ENCODE measurements at places on chromosomes 11 and 22.

DNA sequence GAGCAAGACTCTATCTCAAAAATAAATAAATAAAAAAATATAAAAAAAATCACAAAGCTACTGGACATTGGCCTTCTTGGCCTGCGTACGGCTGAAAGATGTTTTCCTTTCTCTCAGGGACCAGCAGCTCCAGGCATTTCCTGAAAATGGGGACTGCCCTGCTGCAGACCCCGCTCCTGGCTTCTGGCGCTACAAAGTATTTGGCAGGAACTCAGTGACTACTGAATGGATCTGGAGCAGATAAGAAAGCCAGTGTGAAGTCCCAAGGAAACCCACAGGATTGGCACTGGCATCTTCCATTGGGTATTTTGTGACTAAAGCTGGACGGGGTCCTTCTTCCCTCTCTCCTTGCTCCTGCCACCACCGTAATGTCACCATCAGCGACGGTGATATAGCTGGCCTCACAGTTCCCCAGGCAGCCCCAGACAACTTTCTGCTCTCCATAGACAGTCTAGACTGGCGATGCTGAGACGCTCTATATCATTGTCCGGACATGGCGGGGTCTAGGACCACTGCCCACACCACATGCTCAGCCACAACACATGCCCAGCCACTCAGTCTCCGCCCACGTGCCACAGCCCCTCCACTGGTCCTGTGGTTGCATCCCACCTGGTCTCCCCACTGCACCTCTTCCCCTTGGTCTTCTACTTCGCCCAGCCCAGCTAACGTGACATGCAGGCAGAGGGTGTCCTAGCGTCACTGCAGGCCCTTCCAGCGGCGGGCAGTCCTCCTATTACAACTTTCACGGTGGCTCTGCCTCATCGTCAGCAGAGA lies 22.7 kb upstream of the YPEL1 start:
- no peak for DNase-seq

DNA sequence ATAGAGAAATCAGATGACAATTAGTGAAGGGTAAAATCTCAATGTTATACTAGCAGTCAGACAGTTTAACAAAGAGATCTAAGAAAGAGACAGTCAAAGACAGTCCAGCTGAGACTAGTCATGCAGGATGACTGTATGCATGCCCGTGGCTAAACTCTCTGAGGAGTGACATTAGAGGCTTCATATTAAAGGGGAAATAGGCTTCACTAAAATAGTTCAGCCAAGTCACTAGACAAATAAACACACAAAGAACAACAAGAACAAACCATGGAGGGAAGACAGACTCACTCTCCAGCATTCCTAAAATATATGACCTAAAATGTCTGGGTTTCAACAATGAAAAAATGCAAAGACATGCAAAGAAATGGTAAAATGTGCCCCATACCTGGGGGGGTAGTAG lies 18.6 kb upstream of the APLNR start:
- DNase-seq, result no peak

DNA sequence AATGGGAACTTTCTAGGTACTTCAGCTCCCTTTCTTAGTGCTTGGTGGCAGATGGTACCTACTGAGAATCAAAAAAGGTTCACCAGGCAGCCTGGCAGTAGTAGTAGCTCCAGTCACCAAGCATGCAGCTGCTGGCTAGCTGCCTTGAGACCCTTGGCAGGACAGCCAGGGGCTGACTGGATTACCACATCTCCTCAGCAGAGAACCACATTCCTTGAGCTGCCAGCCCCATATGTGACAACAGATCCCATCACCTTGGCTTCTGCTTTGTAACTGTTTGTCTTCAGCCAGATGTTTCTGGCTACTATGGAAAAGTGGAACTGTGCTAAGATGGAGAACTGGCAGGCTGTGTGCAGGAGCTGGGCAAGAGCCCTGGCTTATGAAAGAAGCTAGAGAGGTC lies 39.6 kb upstream of the CHRM4 start:
- no peak for DNase-seq

DNA sequence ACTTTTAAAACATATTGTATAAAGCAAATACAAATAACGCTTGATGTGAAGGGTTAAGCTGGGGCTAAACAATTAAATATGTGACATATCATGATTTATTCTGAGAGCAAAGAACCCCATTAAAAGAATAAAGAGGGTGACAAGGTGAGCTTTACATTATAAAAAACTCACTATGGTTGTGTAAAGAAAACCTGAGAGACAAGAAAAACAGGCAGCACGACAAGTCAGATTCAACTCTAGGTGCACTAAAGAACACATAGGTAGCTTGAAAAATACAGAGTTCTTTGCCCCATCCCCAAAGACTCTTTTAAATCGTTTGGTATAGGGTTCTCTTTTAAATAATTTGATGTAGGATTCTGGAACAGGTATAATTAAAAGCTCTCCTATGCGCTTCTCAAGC lies 63.5 kb downstream of the LUZP2 start:
- DNase-seq, result no peak

- no peak for DNase-seq
Observed at GRCh38 chr11:134250246-134250645, 2.9 kb downstream of the THYN1 start.

DNA sequence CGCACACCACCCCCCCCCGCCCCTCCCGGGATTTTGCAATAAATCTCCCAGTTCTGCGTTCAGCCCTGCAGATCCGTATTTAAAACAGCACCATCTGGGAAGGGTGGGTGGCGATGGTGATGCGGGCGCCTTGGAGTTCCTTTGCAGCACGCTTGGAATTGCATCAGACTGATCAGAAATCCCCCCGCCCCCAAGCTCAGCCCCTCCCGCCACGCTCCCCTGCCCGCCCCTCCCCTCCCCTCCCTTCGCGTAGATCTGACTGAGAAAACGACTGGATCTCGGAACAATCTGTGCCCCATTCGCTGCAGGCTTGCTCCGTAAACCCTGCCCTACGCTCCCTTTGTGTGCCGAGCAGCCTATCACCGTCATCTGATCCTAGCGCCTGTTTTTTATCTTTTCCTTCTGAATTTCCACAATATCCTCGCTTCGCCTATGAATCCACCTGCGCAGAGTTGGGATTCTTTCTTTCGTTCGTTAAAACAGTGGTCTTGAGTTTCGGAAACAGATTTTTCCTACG lies 18.1 kb upstream of the BDNF start:
- no peak for DNase-seq
